Daoy (cell line): ENCODE measurements at places on chromosomes 4 and X. TPM values are rescaled to one million over a fixed set of nuclear protein-coding genes. Genes with fewer than 3 reads are reported as not detected.
A peak's percentile ranks its signal among the peaks of the same experiment; 100 is the strongest.

Gene DUX4
- not detected in 2 replicates for total RNA-seq

DNA sequence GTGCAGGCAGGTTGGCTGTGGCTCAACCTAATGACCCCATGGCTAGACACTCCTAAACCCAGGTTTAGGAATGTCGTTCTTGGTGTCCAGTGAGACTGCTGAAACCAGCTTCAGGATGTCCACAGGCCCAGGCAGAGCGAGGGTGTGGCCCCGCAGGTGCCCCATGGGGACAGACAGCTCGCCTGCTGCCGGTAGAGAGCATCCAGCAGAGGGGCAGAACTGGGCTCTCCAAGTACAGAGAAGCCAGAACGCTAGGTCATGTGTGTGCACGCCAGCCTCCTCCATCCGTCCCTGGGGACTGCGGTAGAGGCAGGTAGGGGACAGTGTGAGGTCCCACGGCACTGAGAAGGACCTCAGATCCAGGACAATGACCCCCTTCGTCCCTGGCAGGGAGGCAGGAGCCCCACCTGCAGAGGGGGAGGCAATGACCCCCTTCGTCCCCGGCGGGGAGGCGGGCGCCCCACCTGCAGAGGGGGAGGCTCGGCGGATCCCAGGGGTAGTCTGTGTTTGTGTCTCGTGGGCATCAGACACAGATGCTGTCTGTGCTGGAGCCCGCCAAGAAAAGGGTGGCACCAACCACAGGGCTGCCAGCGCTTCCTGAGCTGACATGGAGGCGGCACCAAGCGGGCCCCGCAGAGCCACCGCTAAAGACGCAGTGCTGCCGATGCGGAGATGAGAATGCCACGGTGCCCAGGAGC lies 118.4 kb downstream of the FAM53A start:
- no peak for DNase-seq

- DNase-seq, result no peak
Measured at GRCh38 chrX:23559975-23560374, 107.3 kb upstream of the PRDX4 start.

GRCh38 chr4:27894951-27895350 lies 1034.3 kb downstream of the STIM2 start:
- DNase-seq, result no peak

- DNase-seq, result no peak
Measured at GRCh38 chr4:71857713-71858451, 74.0 kb upstream of the GC start.

DNA sequence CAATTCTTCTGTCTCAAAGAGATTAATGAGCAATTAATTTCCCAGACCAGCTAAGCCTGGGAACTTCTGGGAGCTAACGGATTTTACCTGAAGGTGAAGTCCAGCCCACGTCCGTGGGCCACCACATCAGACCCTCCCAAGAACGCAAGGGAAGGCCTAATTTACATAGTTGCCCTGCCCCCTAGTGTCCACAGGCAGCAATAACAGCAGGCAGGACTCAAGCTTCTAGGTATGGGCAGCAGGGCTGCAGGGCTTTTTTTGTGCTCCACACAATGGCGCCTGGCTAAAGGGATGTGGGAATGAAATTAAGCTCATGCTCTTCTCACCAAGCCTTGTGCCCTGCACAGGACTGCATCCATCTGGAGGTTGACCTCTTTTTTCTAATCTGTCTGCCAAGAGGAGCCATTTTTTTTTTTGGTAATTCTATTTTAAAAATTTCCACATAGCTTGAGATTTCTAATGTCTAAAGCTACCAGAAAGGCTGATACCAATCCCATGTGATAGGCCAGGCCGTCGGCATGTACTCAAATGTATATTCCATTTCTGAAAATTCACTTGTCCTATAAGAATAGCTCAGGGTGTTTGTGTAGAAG lies 111.9 kb upstream of the TMEM164 start:
- DNase-seq, result peak; percentile 61
